Liver (tissue), 10 donors: ENCODE measurements at places on chromosomes 5 and 9.

DNA sequence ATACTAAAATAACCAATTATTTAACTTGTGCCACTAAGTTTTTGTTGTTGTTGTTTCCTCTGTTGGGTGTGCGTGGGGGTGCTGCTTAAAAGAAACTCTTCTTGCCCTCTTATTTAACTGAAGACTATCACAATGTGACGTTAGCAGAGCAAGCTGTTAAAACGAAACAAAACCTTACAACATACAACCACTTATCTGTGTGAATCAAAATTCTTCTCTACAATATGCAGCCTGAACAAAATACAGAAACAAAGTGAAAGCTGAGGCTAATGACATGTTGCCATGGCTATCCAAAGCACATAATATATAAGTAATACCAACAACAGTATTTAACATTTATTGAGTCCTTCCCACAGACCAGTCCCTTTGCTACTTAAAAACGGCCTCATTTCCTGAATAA, 291.0 kb downstream of the FBXL17 start:
- no peak for DNase-seq
- no peaks in the 10 kb centered on the region for H3K36me3 ChIP-seq
- no peaks in the 10 kb centered on the region for H3K27me3 ChIP-seq
- H3K4me1 ChIP-seq: no peaks in the 10 kb centered on the region

GRCh38 chr5:126452477-126452876, 29.3 kb downstream of the GRAMD2B start:
- H3K27me3 ChIP-seq: no peaks in the 10 kb centered on the region
- no peak overlapping the region for H3K4me3 ChIP-seq
- no peaks in the 10 kb centered on the region for H3K4me1 ChIP-seq
- DNase-seq: no peak
- H3K36me3 ChIP-seq: peaks cover 2% of the 10 kb centered on the region

- H3K27me3 ChIP-seq: no peaks in the 10 kb centered on the region
- no peak overlapping the region for H3K4me3 ChIP-seq
- H3K36me3 ChIP-seq: no peaks in the 10 kb centered on the region
- no peak overlapping the region for H3K27ac ChIP-seq
Observed at GRCh38 chr5:115306011-115306536, 9.6 kb upstream of the CCDC112 start.

GRCh38 chr9:107049803-107050184, 186.8 kb downstream of the ZNF462 start:
- no peaks in the 10 kb centered on the region for H3K27me3 ChIP-seq
- no peak overlapping the region for H3K27ac ChIP-seq
- H3K4me1 ChIP-seq: no peaks in the 10 kb centered on the region
- no peaks in the 10 kb centered on the region for H3K36me3 ChIP-seq
- no peak for DNase-seq

DNA sequence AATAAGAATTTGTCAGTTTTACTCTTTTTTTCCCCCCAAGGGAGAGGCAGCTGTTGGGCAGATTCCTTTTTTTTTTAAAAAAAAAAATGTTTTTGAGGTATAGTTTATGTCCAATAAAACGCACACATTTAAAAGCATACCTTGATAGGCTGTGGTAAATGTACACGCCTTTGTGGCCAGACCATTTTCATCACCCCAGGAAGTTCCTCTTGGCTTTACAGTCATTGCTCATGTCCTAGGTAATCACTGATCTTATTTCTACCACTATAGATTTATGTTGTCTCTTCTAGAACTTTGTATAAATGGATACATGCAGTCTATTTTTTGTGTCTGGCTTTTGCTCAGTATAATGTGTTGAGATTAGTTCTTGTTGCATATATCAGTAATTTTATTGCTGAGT, 9.8 kb downstream of the SUB1 start:
- DNase-seq: no peak
- H3K27ac ChIP-seq: no peak overlapping the region
- H3K27me3 ChIP-seq: no peaks in the 10 kb centered on the region
